Mesendoderm (in vitro differentiated cells): ENCODE measurements at places on chromosomes 1 and 21.
A peak's percentile ranks its signal among the peaks of the same experiment; 100 is the strongest.

DNA sequence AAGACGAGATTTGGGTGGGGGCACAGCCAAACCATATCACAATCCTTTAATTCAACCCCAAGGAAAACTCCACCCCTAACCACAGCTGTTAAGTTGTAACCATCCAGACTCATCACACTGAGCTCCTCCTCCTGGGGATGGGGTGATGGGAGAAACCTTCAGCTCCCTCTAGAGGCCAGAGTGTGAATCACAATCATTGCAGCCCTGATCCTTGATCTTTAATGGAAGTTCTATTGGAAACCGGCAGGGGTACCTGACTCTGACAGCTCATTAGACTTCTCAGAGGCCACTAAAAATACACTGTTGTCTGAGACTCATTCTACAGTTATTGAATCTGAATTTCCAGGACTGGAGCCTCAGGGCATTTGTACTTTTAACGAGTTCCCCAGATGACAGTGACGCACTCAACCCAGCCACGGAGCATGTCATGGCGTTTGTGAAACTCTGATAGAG lies 127.2 kb downstream of the IGSF21 start:
- H3K36me3 ChIP-seq: no peaks in the 10 kb centered on the region
- peaks cover 10% of the 10 kb centered on the region for H3K4me1 ChIP-seq
- H3K4me3 ChIP-seq: no peak overlapping the region
- H3K27me3 ChIP-seq: no peaks in the 10 kb centered on the region
- no peak overlapping the region for H3K27ac ChIP-seq

DNA sequence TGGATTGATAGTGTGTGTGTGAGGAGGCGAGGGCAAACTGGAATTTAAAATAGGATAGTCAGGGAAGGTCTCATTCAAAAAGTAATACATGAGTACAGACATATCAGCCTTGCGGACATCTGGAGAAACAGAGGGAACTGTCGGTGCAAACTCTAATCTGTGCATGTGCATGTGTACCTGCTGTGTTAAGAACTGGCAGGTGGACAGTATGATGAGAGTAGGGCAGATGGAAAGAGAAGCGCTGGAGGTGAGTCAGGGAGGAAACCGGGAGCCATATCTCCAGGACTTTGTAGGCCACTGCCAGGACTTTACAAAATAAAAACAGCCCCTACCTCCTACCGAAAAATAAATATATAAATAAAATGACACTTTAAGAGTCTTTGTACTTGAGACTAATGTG lies 31.3 kb upstream of the MYBPHL start:
- H3K27me3 ChIP-seq: no peaks in the 10 kb centered on the region
- DNase-seq: no peak
- no peak overlapping the region for H3K27ac ChIP-seq
- H3K4me1 ChIP-seq: no peaks in the 10 kb centered on the region
- no peak overlapping the region for H3K4me3 ChIP-seq
- peaks cover 5% of the 10 kb centered on the region for H3K36me3 ChIP-seq

DNA sequence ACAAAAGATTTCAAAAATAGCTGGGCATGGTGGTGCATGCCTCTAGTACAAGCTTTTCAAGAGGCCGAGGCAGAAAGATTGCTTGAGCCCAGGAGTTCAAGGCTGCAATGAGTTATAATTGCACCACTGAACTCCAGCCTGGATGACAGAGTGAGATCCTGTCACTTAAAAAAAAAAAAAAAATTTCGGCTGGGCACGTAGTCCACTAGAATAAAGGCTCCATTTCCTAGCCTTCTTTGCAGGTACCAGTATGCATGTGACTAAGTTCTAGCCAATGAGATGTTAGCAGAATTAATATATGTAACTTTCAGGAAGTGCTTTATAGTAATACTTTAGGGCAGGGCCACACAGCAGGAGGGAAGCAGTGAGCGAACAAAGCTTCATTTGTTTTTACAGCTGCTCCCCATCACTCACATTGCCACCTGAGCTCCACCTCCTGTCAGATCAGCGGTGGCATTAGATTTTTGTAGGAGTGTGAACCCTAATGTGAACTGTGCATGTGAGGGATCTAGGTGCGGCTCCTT lies 28.8 kb upstream of the SYDE2 start:
- H3K4me3 ChIP-seq: no peak overlapping the region
- H3K36me3 ChIP-seq: no peaks in the 10 kb centered on the region
- H3K27me3 ChIP-seq: no peaks in the 10 kb centered on the region
- no peak for DNase-seq

- no peaks in the 10 kb centered on the region for H3K36me3 ChIP-seq
- peaks cover 24% of the 10 kb centered on the region for H3K4me1 ChIP-seq
- DNase-seq: no peak
- H3K27ac ChIP-seq: no peak overlapping the region
- H3K27me3 ChIP-seq: peaks cover 8% of the 10 kb centered on the region
Observed at GRCh38 chr1:145959957-145960467, 2.2 kb upstream of the LIX1L start.

- H3K4me1 ChIP-seq: no peaks in the 10 kb centered on the region
- H3K36me3 ChIP-seq: no peaks in the 10 kb centered on the region
- H3K4me3 ChIP-seq: no peak overlapping the region
- no peaks in the 10 kb centered on the region for H3K27me3 ChIP-seq
Observed at GRCh38 chr1:55813618-55814017, 598.5 kb upstream of the USP24 start.

GRCh38 chr1:217364220-217364619 lies 266.7 kb downstream of the GPATCH2 start:
- H3K27me3 ChIP-seq: no peaks in the 10 kb centered on the region
- H3K4me3 ChIP-seq: no peak overlapping the region
- H3K36me3 ChIP-seq: no peaks in the 10 kb centered on the region
- no peak for DNase-seq
- H3K27ac ChIP-seq: no peak overlapping the region

- H3K27me3 ChIP-seq: no peaks in the 10 kb centered on the region
- no peak overlapping the region for H3K27ac ChIP-seq
- no peak for DNase-seq
- H3K4me1 ChIP-seq: no peaks in the 10 kb centered on the region
- H3K36me3 ChIP-seq: no peaks in the 10 kb centered on the region
Observed at GRCh38 chr1:68101829-68102228, 51.4 kb upstream of the DIRAS3 start.

- DNase-seq: peak; percentile 55
- no peak overlapping the region for H3K4me3 ChIP-seq
- no peak overlapping the region for H3K27ac ChIP-seq
- no peaks in the 10 kb centered on the region for H3K36me3 ChIP-seq
- no peaks in the 10 kb centered on the region for H3K4me1 ChIP-seq
Observed at GRCh38 chr1:156910309-156910782, 10.1 kb upstream of the LRRC71 start.

- no peaks in the 10 kb centered on the region for H3K27me3 ChIP-seq
- no peaks in the 10 kb centered on the region for H3K36me3 ChIP-seq
- no peak overlapping the region for H3K27ac ChIP-seq
- no peak for DNase-seq
- no peak overlapping the region for H3K4me3 ChIP-seq
- H3K4me1 ChIP-seq: no peaks in the 10 kb centered on the region
Observed at GRCh38 chr21:27812279-27812678, 845.4 kb upstream of the ADAMTS5 start.

DNA sequence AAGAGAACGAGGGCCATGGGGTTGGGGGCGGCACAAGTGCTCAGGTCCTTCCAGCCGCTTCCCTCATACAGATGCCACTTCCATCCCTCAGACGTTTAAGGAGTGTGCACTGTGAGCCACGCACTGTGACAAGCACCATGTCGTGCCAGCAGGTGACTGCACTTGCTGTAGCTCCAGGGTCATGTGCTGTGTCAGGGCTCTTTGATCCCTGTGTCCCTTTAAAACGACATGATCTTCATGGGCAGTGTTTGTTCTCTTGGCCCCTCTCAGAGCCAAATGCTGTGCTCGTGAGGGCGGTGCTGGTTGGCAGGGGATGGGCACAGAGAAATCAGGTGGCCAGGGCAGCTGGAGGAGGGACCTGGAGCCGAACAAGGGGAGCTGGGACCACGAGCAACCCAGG lies 19.9 kb downstream of the IL10RB start:
- H3K4me1 ChIP-seq: no peaks in the 10 kb centered on the region
- H3K4me3 ChIP-seq: no peak overlapping the region

- no peak overlapping the region for H3K27ac ChIP-seq
- H3K27me3 ChIP-seq: no peaks in the 10 kb centered on the region
- H3K4me1 ChIP-seq: peaks cover 2% of the 10 kb centered on the region
- H3K36me3 ChIP-seq: no peaks in the 10 kb centered on the region
- H3K4me3 ChIP-seq: no peak overlapping the region
Observed at GRCh38 chr1:30879126-30879786, 29.3 kb downstream of the SDC3 start.
